ENCODE measurements at places on chromosomes 5 and 9.

- no peak for DNase-seq
These were observed 172.6 kb upstream of the CDH12 start for GRCh38 chr5:23025629-23026233.

DNA sequence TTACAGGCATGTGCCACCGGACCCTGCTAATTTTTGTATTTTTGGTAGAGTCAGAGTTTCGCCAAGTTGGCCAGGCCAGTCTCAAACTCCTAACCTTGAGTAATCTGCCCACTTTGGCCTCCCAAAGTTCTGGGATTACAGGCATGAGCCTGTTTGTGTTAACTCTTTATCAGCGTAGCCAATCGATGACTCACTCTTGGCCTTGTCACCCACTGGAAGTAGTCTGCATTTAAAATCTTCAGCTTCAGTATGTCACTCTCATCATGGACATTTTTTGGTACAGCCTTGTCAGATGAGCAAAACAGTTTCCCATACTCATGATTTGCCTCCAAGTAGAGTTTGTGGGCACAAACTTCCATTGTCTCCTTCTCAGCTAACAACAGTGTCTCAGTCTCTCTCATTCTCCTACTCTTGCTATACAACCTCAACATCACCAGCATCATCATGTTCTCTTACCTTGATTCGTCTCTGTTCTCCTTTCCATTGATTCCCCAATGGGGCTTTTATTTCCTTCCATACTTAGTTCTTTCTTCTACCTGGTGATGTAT, 22.5 kb downstream of the MUSK start:
- no peak for DNase-seq

GRCh38 chr5:34045023-34045422, 2.0 kb upstream of the C1QTNF3 start:
- no peak for DNase-seq

- DNase-seq, result no peak
These were observed 22.4 kb downstream of the CCL28 start for GRCh38 chr5:43389679-43390329.

DNA sequence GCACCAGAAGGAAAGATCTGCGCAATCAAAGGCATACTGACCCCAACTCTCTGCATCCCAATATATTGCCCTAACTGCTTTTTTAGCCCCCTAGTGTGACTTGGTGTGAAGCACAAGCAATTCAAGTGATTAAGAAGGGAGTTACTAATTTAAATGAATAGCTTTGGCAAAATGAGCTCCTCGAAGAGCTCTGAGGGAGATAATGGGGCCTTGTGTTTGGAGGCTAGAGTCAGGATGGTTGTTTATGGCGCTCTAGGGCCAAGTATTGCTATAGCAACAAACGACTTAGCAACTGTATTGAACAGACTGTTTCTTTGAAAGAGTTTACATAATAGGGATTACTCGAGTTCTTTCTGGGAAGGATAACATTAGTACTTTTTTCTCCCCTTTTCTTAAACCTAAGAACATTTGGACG, 11.5 kb upstream of the C5orf58 start:
- DNase-seq, result no peak

GRCh38 chr5:160649304-160649703, 202.7 kb downstream of the ATP10B start:
- DNase-seq, result no peak

DNA sequence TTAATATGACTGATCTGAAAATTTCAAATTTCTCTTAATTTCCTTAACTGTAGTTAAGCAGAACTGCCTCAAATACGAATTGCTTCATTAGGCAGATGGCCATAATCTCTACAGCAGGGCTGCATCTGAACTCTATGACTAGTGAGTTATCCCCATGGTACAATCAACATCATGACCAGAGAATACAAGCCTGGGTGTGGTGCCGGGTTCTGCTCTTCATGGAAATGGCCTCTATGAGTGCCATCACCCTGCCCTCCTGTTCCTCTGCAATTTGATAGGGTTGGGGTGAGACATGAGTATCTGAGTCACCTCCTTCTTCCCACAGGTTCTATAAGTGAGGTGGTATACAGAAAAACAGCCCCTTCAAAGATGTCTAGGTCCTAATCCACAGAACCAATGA, 235.9 kb downstream of the AP3B1 start:
- no peak for DNase-seq
